ENCODE measurements at places on chromosomes 5 and 9. TPM values are rescaled to one million over a fixed set of nuclear protein-coding genes. Genes with fewer than 3 reads are reported as not detected.

ADRA1B gene
- total RNA-seq = 1.8 TPM

- H3K36me3 ChIP-seq = peaks cover 90% of the 10 kb centered on the region
- DNase-seq = no peak
- no peak overlapping the region for H3K4me3 ChIP-seq
- H3K27me3 ChIP-seq = no peaks in the 10 kb centered on the region
- no peaks in the 10 kb centered on the region for H3K4me1 ChIP-seq
These were observed 43.1 kb downstream of the SPTAN1 start for GRCh38 chr9:128595471-128595870.

AHRR gene
- total RNA-seq = not detected

- DNase-seq = peak; percentile 46
- H3K4me3 ChIP-seq = no peak overlapping the region
- H3K4me1 ChIP-seq = no peaks in the 10 kb centered on the region
- H3K27ac ChIP-seq = no peak overlapping the region
These were observed 24.5 kb upstream of the SARDH start for GRCh38 chr9:133762488-133763271.

SLC25A2 gene
- total RNA-seq = not detected

- H3K27me3 ChIP-seq = no peaks in the 10 kb centered on the region
- no peak overlapping the region for H3K27ac ChIP-seq
- no peaks in the 10 kb centered on the region for H3K36me3 ChIP-seq
- no peaks in the 10 kb centered on the region for H3K4me1 ChIP-seq
- no peak overlapping the region for H3K4me3 ChIP-seq
These were observed 286.0 kb upstream of the DAP start for GRCh38 chr5:11047030-11047429.

DNA sequence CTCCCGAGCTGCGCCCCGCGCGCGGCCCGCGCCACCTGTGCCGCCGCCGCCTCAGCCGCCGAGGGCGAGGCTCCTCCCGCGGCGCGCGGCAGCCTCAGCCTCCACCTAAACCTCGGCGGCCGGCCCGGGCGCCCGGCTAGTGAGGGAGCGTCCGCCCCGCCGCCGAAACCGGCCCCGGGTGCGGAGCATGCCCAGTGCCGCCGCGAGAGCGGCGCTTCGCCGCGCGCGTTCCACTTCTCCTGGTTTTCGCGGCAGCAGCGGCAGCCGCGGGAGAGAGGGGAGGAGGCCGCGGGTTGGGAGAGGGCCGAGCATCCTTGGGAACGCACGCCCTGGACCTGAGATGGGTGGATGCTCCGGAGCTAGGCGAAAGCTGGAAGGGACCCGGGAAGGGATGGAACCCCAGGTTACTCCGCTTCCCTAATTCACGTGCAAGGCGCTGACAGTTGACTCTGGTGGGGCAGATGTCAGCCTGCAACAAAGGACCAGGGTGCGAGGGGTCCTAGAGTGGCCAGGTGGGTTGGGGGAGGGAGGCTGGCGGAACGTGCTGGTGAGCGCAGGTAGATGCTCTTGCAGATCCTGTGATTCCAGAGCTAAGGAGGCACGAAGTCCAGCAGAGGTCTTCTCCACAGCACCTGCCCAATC is at the start of gene CTNND2:
CTNND2 (minus strand) TSS at position 182 of the 642 bp plus-strand sequence. CDS start 593 bp downstream, outside the sequence.
- H3K27me3 ChIP-seq = peaks cover 13% of the 10 kb centered on the region
- no peak within 1 kb of the TSS for H3K27ac ChIP-seq
- H3K4me1 ChIP-seq = peaks cover 5% of the 10 kb centered on the region

Data from sigmoid colon (tissue), 7 donors.